Activated naive CD4-positive, alpha-beta T cell treated with anti-CD3 and anti-CD28 coated beads, Interleukin-2, amount 10 ng/mL, durations not matched to agents 7 days and 5 days (primary cell): ENCODE measurements at places on chromosomes 5 and 9.
A peak's percentile ranks its signal among the peaks of the same experiment; 100 is the strongest.

GRCh38 chr9:70601000-70601951, 186.8 kb upstream of the KLF9 start:
- no peak for DNase-seq

GRCh38 chr5:113081881-113082546, 105.4 kb downstream of the DCP2 start:
- no peak for DNase-seq

DNA sequence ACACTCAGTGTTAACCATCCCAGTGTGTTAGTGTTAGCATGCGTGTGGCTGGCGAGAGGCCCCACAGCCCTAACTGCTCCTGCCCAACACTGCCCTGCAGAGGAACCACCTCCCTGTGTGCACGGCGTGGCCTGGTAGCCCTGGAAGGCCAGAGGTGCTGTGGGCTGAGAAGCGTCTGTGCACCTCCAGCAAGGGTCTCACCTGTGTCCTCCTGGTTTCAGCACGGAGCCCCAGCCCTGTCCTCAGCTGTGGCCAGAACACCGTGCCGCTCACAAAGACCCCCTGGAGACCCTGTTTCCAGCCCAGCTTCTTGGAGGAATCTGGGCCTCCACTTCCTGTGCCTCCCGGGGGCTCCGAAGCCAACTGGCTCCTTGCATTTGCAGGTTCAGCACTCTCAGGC, 56.1 kb upstream of the NRARP start:
- no peak for DNase-seq

DNA sequence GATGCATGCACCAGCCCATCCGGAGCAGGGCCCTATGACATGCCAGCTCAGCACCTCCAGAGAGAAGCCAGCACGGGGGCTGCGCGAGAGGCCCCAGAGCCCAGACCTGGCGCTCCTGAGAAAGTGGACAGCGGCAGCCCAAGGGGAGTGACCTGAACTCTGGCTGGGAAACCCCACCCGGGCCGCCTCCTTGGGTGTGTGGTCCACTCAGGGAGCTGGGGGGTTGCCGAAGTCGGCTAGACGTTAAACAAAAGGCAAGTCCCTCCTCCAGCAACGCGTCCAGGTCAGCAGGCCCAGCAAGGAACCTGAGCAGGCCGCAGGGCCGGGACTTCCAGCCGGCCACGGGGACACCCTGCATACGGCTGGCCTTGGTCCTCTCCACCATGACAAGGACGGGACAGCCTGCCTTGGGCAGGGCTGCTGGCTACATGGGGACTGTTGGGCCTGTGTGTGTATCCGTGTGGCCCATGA, 35.7 kb downstream of the NACC2 start:
- peak; percentile 18 for DNase-seq

- DNase-seq: peak; percentile 13
These were observed 34.2 kb upstream of the TIFAB start for GRCh38 chr5:135486131-135487036.

GRCh38 chr5:170479484-170479883, 24.3 kb upstream of the KCNIP1 start:
- DNase-seq: no peak

GRCh38 chr5:176134529-176135223, 103.5 kb upstream of the SIMC1 start:
- no peak for DNase-seq

- no peak for DNase-seq
These were observed 30.9 kb upstream of the PPP1R26 start for GRCh38 chr9:135448663-135449100.

- no peak for DNase-seq
These were observed 27.2 kb downstream of the MORN5 start for GRCh38 chr9:122186777-122187470.

DNA sequence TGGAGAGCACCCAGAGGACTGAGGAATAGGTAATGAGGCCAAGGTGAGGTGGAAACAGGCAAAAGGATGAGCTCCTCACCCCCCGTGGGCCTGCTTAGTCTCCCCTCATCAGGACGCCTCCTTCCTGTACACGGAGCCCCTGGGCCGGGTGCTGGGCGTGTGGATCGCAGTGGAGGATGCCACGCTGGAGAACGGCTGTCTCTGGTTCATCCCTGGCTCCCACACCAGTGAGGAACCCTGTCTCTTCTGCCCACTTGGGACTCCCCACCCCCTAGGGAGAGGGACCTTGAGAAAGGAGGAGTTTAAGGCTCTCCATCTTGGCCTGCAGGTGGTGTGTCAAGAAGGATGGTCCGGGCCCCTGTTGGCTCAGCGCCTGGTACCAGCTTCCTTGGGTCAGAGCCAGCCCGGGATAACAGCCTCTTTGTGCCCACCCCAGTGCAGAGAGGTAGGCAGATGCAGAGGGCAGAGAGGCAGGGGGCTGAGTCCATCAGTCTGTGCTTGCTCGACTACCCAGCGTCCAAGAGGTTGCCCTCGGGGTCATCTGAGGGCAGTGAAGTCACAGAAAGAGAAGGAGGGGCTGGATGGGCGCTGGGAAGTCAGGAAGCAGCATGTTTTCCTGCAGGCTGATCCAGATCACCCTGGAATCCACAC, 7.0 kb downstream of the DOLK start:
- no peak for DNase-seq

DNA sequence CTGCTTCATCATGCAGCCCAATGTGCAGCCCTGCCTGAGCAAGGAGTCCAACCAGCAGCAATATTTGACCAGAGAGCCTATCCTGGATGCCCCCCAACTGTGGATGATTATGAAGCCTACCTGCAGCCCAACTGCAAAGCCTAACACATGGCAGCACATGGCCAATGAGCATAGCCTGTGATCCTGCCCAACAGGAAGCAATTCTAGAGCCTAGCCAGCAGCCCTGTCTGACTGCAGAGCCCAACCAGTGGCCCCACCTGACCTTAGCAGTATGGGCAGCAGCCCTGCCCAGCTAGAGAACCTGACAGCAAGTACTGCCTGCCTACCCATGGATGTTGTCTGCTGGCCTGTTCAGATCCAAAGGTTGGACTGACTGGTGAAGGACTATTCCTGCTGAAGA, 97.3 kb upstream of the SH3GL2 start:
- no peak for DNase-seq

GRCh38 chr5:173243831-173244305, 8.9 kb upstream of the NKX2-5 start:
- no peak for DNase-seq

DNA sequence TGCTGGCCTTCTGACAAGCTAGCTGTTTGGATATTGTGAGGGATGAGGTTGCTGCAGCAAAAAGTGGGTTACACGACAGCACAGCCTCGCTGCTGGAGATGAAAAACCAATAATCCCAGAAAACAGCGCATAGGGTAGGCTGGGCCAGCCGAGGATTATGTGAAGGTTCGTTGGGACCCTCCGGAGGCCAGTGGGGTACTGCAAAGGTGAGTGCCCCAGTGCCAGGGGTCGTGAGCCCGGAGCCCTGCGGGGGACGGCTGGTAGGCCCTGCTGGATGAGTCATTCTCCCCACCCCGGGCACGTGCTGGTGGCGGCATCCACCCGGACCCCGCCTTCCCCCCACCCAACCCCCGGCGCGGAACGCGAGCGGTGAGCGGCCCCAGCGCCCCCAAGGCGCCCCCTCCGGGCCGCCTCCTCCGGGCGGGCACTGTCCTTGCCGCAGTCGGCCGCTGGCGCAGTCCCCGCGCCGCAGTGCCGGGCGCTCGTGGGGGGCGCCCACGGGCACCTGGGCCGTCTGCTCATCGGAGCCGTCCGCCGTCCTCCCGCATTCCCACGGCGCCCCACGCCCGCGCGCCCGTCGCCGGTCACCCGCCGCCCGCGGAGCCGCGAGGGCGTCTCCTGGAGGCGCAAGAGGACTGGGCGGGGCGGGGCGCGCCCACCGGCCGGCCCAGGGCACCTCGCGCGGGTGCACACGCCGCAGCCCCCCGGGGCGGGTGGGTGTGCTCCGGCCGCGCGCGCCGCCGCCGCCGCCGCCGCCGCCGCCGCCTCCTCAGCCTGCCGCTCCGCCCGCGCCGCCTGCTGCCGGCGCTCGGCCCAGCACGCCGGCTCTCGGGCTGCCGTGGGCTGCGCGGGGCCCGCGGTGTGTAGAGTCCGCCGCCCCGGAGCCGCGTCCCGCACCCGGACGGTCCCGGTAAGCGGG, at the start of gene PHF24:
Gene PHF24 (plus strand): TSS at position 794 of the 919 bp plus-strand sequence. CDS start 13,014 bp downstream, outside the sequence.
- peak; percentile 25 for DNase-seq

- no peak for DNase-seq
These were observed 455 bp downstream of the OLFM1 start for GRCh38 chr9:135087899-135088347.

DNA sequence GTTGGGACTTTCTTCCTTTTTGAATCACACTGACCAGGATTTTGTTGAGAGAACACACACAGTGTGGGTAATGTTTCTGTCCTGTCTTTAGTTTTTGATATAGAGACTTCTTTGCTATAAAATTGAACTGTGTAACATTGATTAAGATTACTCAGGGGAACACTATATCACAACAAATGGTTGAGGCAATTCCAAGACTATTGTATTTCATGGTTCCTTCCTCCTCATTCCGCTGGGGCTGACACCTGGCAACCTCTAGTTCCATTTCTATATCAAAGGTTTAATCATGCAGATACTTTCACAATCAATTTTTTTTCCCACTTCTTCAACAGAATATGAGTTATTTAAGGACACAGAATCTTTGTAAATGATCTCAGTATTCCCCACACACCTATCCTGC, 182.2 kb downstream of the TAF11L14 start:
- no peak for DNase-seq

DNA sequence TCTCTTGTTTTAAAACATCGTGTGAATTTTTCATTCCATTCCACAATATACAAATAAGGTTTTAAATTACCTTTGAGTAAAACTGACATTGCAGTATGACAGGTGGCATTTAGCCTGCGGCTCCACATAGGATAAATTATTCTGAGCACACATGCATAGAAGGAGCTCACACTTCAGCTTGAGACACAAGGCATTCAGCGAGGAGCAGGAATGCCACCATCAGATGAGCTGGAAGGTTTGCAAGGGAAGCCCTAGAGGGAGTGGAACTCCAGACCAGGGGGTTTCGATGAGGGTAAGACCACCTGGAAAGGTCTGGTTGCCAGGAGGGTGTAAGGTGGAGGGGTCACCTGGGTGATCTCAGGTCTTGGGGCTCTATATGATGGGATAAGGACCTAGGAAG, 259.0 kb upstream of the ADRA1B start:
- DNase-seq: no peak
